ENCODE measurements at places on chromosomes 4 and X.

DNA sequence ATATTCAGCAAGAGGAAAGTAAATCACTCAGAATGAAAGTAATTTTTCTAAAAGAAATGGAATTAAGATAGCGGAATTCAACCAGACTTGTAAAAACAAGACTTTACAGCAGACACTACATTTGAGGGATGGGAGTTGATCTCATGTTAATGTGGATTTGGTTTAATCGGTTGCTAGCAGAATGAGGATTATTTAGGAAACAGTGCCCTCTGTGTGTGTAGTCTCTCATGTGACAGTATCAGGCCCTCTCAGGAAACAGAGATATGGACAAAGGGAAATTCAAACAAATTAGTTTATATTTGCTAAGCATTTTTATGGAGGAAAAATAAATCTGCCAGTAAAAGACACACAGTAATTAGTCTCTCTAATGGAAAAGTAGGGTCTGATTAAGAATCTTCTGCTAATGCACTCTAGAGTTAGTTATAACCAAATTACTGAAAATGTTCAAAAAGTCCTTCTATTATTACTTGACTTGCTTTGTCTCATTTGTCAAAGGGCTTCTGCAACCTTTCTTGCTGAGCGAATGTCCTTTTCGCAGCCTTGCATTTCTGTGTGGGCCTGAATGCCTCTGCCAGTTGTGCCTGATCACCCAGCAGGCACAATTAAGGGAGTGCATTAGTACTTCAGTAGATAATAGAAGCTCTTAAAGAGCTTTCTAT lies 1282.3 kb upstream of the TENM3 start:
- no peak for DNase-seq

DNA sequence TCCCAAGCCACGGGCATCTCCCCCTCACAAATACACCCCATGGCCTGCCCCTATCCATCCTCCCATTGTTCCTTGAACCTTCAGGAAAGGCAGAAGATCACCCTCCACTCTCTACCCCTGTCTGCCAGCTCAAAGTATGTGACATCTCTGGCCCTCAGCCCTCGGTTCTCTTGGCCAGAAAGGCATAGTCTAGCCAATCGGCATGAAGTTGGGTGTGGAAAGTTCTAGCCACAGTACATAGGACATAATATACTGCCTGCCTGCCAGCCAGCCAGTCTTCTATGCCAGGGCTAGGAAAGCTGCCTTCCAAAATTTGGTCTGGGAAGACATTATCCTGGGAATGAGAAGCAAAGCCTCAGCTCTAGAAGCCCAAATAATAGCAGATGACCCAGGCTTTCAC lies 3.2 kb upstream of the PLP1 start:
- DNase-seq, result no peak

DNA sequence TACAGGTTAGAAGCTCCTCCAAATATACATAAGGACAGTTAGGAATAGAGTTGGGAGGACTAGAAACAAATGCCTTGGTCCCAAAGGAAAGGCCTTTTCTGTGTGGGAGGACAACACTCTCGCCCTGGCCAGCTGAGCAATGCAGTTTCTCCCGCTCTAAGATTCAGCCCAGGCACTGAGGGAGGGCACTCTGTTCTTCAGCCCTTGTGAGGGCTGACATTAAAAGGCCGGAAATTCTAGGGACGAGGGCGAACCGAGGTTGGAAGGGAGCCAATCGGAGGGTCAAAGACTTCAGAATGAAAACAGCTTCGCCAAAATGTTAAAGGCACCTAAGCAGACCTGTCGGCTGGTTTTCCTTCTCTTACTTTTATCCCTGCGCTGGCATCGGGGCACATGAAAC lies 2.9 kb upstream of the PTCHD1 start:
- DNase-seq, result no peak

GRCh38 chr4:30863021-30863420 lies 142.9 kb downstream of the PCDH7 start:
- no peak for DNase-seq

DNA sequence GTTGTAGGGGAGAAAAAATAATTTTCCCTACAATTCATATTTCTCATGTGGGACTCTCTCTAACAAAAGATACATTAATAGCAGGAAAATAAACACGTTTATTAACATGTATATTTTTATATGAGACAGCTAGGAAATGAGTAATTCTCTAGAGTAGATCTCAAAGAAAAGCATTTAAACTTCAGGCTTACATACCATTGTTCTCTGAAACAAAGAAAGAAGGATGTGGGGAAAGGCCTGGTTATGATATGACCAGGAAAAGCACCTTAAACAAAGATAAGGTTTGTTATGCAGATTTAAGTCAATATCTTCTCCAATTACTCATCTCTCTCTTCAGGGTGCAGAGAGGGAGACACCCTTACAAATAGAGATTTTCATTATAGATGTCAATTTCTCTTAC lies 131.3 kb downstream of the SLC7A11 start:
- no peak for DNase-seq

- no peak for DNase-seq
Observed at GRCh38 chr4:52106191-52106590, 55.1 kb downstream of the SPATA18 start.

DNA sequence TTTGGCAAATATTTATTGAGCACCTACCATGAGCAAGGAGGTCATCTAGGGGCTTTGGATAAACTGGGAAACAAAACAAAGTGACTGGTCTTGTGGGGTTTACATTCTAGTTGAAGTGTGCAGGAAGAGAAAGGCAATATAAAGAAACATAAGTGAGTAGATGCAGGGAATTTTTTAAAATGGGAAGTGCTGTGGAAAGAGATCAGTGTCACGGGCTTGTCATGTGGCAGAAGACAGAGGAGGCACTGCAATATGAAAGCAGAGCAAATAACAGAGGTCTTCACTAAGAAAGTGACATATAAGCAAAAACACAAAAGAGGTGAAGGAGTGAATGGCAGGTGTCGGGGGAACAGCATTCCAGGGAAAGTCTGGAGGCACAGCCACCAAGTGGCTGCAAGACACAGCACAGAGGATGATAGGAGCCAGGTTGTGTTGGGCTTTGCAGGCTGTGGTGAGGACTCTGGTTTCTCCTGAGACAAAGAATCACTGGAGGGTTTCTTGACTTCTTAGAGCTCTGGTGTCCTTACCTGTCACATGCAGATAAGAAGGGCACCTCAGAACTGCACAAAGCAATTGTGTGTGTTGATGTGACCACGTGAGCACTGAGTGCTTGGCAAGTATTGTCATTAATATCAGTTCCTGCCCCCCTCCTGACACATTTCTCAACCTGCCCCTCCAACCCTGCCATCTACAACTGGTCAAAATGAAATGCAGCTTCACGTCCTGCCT lies 143.5 kb downstream of the TSPAN5 start:
- DNase-seq, result no peak

- no peak for DNase-seq
Observed at GRCh38 chr4:56668267-56668666, 12.8 kb downstream of the HOPX start.

DNA sequence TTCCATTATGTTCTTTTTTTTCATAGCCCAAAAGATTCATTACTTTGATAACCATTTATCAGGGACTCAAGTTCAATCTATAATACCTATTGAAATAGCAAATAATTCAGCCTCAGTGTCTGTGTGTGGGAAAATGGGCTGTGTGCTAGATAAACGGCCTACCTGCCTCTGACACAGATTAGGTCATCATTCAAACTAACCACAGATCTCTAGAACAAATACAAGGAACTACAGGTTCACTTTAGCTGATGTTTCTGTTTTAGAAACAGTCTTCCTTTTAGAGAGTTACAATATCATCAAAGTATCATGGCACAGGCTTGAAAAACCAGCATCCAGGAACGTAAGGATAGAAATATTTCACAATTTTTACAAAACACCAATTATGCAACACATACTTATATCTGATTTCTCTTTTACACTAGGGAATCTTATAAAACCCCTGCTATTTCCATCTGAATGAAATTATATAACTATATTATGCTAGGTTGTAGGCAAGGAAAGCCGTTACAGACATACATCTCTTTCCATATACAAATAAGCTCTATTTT lies 56.6 kb upstream of the MAB21L2 start:
- DNase-seq, result no peak

- DNase-seq, result no peak
Observed at GRCh38 chrX:72382202-72382595, 76.5 kb upstream of the CITED1 start.

GRCh38 chr4:8033829-8034528 lies 94.3 kb upstream of the AFAP1 start:
- DNase-seq, result no peak

DNA sequence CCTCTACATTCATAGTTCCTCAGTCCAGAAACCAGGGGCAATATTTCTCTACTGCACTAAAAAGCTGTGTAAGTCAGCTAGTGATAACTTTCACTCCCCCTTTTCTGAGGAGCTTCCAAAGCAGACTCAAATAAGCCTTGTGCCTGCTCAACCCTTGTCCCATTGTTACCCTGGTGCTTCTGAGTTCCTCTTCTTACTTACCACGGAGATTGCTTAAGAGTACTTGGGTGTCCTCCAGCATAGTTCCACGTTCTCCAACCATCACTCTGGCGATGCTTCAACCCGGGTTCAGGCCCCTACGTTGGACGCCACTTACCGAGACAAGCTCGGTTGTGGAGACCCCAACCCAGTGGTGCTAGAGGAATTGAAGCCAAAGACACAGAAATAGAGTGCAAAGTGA lies 71.6 kb downstream of the ADAM29 start:
- no peak for DNase-seq

DNA sequence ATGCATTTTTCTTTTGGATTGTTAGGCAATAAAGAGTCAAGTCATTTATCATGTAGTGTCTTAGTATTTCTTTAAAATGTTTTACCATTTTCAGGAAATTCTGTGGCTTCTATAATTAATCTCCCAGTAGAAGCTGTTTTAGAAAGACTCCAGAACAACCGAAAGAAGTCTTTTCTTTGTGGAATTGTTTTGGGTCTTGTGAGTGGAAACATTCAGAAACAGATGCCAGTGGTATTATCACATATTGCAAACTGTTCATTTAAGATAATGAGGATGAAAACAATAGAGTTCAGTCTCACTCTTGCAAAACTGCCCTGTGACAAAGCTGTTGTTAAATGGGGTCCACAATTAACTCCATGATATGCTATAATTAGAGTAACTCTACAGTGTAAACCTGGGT lies 211.2 kb upstream of the KIT start:
- DNase-seq, result no peak

- DNase-seq, result no peak
Observed at GRCh38 chr4:183760326-183760725, 101.2 kb downstream of the TRAPPC11 start.

- DNase-seq, result no peak
Observed at GRCh38 chr4:17153572-17153971, 255.1 kb upstream of the LDB2 start.

DNA sequence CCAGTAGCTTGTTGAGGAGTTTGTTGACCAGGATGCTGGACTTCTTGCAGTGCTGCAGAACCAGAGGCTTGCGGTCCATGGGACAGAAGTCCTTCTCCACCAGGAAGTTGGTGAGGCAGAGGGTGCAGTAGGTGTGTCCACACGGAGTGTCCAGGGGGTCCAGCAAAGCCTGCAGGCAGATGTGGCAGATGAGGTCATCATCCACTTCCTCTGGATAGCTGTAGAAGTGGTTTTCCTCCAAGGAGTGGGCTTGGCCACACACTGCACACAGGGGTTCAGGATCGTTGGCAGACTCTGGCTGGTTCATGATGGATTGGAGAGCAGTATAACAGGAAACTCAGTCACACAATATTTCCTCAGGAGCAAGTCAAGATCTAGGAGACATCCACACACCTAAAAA lies 17.6 kb downstream of the LNX1 start:
- no peak for DNase-seq

GRCh38 chr4:47271291-47271690 lies 192.2 kb downstream of the COMMD8 start:
- DNase-seq, result no peak

- no peak for DNase-seq
Observed at GRCh38 chr4:138772366-138772765, 243.2 kb upstream of the NOCT start.

DNA sequence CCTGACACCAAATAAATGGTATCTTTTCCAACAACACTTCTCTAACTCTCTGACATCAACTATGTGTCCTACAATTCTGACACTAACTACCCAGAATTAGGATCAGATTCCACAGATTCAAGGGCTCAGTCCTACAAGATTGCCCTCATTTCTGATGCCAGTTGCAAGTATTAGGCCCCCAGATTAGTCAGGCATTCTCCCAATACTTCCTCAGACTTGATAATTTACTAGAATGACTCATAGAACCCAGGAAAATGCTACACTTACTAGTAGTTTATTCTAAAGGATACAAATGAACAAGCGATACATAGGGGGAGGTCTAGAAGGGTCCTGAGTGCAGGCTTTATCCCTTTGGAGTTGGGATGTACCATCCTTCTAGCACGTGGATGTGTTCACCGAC lies 8.5 kb downstream of the TIGD2 start:
- no peak for DNase-seq

- no peak for DNase-seq
Observed at GRCh38 chrX:53939127-53939526, 105.1 kb downstream of the PHF8 start.

GRCh38 chrX:2497961-2498780 lies 2.6 kb downstream of the DHRSX start:
- no peak for DNase-seq

DNA sequence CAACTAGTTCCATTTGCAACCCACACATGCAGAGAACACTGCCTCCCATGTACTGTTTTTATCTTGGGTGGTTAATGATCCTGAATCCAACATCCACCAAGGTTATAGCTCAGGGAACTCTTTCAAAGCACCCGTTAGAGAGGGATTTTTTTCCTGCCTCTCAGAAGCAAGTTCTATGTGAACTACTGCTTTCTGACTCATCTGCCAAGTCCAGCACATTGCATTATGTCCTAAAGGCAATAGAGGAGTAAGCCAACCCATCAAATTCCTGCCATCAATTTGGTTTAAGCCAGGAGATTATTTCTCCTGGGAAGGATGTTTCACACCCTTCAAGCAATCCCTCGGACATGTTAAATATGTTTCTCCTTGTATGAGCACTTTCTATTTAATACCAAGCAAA lies 334.5 kb downstream of the GASK1B start:
- no peak for DNase-seq

Data from NCI-H1105 (cell line).